Left hindlimb (tissue), 1 donor: ENCODE measurements at places on chromosomes 1 and 21.
A peak's percentile ranks its signal among the peaks of the same experiment; 100 is the strongest.

DNA sequence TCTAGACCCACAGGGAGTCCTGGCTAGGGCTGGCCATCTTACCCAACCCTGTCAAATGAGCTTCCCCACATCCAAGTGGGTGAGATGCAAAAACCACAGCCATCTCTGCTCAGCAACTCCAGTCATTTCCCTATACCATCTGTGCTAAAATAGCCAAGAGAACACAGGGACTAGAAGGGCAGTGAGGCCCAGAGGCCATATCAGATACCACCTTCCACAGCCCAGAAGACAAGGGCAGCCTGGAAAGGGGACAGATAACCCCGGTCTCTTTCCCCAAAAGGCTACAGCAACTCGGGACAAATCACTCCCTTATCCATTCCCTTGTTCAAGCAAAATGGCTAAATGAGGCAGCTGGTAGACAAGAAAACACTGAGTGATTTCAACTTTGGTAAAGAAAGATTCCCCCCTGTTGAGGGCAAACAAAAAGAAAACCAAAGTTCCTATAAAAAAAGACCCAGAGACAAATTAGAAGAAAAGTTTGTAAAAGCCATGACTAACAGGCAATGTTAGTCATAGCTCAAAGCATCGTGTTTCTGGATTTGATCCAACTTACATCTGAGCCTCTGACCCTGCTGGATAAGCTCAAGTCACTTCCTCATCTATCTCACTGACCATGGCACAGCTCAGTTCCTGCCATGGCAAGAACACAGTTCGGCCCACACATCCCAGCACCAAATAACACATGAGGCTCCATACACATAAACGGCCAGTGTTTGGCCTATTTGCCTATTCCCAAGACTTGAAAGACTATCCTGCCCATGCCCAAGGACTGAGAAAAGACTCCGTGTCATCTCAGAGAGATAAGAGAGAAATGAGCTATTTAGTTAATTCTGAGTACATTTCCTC lies 3.1 kb downstream of the LAMB3 start:
- DNase-seq, result no peak

GRCh38 chr1:153400244-153400643 lies 9.4 kb upstream of the S100A8 start:
- no peak for DNase-seq

DNA sequence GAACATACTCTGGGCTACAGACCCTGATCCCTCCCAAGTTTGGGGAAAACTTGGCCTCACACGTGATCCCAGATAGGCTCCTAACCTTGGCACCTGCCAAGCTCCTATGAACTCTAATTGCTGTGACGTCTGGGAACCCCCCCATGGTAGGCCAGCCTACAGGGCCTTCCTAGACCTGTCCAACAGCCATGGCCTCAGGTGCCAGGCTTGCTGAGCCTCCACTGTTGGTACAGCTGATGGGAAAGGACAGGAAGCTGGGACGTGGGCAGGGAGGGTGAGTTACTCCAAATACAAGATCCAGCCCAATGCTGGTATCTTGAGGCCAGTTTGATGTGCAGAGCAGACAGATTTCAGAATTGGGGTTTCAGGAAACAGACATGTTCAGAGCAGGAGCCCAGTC lies 19.1 kb downstream of the SMIM12 start:
- no peak for DNase-seq

GRCh38 chr1:113983391-113983790 lies 4.1 kb downstream of the OLFML3 start:
- DNase-seq, result peak; percentile 64

GRCh38 chr1:162977944-162978568 lies 91.1 kb upstream of the RGS4 start:
- no peak for DNase-seq

- DNase-seq, result no peak
Measured at GRCh38 chr1:19203440-19203839, 6.6 kb downstream of the UBR4 start.

DNA sequence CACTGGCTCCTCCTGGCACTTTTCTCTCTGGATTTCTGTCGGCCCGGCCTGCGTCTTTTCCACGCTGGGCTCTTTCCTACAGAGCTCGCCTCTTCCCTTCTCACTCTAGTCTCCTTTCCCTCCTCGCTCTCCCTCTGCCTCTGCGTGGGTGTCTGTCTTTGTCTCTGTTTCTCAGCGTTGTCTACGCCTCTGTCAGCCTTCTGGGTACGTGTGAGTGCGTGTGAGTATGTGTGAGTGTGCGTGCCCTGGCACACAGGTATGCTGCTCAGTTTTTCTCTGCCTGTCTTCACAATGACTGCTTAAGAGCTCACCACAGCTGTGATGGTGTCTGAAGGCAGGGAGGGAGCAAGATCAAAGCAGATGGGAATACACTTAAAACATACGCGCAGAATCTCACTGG lies 77.7 kb downstream of the KIRREL1 start:
- DNase-seq, result no peak

DNA sequence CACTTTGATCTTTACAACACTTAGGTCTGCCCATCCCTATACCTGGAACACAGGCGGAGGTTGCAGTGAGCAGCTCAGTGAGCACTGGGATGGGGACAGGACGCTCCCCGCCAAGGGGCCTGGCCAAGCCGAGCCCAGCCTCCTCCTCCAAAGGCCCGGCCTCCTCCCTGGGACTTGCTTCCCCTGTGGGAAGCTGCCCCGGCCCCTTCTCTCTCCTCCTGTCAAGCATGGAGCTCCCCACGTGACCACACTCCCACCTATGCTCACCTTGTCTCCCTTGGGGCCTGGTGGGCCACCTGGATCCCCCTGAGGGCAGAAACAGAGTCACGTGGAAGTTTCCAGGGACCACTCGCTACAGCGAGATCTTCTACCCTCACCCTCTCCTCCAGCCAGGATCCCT lies 12.9 kb downstream of the COL16A1 start:
- no peak for DNase-seq

DNA sequence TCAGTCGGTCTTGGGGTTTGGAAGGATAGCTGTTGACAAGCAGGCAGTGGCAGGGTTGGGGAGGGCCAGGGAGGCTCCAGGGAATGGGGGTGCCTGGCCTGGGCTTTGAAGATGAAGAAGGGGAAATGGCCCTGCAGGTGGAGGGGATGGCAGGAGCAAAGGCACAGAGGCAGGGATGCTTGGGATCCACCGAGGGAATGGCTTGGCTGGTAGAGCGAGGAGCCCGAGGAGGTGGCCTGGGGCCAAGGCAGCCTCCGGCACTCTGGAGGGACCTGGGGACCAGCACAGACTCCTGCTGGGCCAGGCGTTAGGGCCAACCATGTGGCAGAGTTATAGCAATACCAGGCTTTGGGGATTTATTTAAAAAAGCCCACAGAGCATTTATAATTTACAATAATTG lies 62.9 kb upstream of the EDN2 start:
- DNase-seq, result no peak

DNA sequence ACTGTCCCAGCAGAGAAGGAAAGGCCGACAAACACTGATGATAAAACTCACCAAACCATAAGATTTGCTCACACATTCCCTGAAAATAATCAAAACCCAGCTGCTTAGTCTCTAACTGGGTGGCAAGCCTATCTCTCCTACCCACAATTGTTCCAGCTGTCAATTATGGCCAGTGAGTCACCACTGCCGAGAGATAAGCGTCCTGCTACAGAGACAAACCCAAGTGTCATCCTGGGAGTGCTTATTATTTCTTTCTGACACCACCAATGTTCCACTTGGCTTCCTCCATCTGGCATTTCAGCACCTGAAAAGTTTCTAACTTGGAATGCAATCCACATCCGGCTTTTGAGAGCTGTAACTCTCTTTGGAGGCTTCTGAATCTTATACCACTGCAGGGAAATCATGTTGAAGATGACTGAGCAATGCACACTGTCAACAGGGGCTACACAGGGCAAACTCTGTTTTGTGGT lies 51.5 kb upstream of the VAV3 start:
- DNase-seq, result no peak
